ENCODE measurements at places on chromosomes 1 and 21.

GRCh38 chr1:219387211-219387610, 213.5 kb downstream of the LYPLAL1 start:
- DNase-seq = no peak

DNA sequence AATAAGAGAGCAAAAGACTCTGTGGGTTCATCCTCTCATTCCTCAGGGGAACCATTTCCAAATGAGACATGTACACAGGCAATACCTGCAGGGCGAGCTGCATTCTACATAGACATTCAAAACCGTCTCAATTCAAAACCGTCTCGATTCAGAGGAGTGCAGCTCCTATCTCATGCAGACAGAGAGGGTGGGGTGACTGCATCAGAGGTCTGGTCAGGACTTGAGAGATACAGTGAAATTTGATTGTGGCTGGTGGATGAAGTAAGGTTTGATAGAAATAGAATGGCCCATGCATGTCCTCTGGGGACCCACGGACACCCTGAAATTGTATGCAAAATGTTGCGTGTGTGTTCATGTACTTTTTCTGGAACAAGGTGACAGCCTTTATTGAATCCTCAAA, 27.3 kb downstream of the TEX35 start:
- DNase-seq = peak; percentile 88

DNA sequence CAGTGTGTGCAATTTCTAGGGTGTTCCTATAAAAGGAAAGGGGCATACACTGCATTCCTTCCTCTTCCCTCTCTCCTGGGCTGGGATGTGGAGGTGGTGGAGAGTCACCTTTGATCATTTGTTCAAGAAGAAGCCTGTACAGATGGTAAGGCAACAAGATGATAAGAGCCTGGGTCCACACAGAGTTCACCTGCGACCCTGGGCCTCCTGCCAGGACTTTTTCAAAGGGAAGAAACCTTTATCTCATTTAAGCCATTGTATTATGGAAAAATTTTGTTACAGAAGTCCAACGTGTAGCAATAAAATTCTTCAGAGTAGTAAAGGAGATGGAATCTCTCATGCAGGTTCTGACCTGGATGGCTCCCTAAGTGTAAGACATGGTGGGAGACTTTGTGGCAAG, 189.1 kb downstream of the MIS18A start:
- no peak for DNase-seq

DNA sequence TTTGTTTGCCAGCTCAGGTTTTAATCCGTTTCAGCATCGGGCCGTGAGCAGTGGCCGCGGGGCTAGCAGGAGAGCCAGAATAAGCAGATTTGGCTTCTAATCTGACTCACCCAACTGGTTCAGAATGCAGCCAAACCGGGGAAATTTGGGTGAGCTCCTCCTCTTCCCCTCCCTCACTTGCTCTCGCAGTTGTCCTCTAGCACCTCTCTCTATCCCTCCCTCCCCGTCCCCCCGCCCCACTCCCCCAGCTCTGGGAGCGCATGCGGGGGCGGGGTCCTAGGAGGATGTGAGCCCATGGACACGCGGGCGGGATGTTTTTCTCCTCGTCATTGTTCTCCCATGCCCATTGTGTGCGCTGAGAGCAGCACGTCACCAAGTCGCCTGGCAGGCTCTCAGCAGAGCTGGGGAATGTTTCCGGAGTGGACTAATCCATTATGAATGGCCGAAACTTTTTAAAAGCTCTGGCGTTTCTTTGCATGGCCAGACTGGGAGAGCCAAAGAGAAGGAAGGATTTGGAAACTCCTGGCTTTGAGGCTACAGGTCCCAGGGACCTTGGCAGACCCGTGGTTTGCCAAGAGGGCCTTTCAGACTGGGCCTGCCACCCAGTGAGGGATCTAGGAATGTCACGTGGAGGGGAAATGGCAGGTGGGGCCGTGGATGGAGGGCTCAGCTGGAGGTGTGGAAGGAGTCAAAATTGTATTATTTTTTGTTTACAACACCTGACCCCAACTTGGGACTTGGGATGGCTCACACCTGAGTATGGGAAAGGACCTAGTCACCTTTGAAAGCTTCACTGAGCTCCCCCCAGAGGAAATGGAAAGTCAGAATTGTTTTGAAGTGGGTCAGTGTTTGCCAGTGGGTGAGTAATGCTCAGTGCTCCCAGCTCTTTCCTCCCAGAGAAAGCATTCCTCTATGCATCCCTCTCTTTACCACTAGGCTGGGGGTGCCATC, 39.2 kb downstream of the CDK18 start:
- DNase-seq = no peak

- DNase-seq = no peak
These were observed 27.9 kb downstream of the PRDM15 start for GRCh38 chr21:41851090-41851790.

DNA sequence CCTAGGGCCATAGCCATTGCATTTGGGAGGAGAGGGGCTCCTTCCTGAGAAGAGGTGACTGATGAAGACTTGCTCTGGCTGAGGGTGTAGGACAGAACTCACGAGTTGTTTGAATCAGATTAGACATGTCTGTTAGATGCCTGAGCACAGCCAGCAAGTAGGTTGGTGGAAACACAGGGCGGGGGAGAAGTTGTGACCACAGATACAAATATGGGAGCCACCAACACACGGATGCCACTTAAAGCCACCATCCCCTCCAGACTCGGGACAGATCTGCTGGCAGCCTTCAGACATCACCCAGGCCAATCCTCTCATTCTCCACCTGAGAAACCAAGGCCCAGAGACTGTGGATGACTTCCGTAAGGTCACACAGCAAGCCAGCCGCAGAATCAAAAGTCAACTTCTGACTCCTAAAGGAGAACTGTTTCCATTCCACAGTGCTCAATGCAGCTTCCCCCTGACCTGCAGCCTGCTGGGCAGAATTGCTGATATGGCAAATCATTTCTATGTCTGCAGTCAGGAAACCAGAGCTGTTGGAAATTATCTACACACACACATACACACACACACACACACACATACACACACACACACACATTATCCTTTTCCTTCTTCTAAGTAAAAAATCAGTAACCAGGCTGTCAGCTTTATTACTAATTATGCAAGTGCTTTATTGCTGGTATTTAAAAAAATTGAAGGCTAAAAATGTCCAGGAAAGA, 176.4 kb upstream of the KLHDC7A start:
- no peak for DNase-seq

- DNase-seq = no peak
These were observed 167.2 kb downstream of the LMO4 start for GRCh38 chr1:87495870-87496269.

DNA sequence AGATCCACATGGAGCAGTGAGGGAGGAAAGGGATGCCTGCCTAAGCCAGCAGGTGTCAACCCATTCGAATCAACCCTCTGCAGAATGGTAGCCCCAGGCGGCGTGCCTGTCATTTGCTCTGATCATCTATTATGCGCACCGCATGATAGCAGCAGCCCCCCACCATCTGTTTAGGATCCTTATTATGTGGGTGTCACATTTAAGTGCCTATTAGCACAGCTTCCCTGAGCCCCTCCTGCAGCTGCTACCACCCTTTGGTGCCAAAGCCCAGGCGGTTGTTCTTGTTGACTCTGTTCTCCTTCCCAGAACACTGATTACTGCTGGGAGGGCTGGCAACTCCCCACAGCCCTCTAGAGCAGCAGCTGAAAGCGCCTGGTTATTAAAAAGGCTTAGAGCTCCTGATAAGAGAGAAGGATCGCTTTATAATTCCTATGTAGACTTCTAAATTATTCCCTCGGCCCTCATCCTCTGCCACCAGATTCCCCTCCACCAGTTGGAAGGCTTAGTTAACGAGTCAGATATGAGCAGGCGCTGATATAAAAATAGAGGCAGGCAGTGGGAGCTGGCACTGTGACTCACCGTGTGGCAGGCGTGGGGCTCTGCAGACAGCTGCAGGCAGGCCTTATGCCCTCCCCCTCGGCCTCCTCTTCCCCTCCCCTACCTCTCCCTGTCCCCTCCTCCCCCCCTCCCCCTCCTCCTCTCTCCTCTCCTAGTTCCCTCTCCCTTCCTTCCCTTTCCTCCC, 23.0 kb downstream of the ACTA1 start:
- DNase-seq = no peak

- DNase-seq = peak; percentile 39
These were observed 556 bp downstream of the GMEB1 start for GRCh38 chr1:28668956-28669723.

GRCh38 chr1:225290244-225290643, 137.6 kb downstream of the LBR start:
- DNase-seq = no peak

DNA sequence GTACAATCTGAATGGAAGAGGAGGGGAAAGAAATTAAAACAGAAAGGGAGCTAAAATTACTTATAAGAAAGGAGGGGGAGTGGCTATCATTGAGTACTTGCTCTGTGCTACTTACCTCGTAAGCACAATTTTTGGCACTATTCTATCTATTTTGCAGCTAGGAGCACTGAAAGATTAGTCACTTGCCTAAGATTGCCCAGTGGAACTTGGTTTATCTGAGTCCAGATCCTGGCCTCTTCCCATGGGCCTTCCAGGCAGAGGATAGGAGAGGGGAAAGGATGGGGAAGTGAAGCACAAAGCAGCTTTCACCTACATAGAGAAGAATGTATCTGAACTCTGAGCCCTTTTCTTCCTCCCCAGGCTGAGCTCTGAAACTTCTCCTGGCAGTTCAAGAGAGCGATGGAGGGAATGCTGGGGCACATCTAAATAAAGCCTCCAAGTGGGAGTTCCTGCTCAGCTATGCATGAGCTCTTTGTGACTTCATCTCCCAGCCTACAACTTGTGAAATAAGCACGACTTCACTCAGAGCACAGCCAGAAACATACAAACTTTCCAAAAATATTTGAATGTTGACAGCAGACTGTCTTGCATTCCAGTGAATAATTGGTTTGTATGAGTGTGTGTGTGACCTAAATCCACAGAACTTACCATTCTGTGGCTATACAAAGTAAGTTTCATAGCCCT, 29.4 kb downstream of the HMGB4 start:
- no peak for DNase-seq

DNA sequence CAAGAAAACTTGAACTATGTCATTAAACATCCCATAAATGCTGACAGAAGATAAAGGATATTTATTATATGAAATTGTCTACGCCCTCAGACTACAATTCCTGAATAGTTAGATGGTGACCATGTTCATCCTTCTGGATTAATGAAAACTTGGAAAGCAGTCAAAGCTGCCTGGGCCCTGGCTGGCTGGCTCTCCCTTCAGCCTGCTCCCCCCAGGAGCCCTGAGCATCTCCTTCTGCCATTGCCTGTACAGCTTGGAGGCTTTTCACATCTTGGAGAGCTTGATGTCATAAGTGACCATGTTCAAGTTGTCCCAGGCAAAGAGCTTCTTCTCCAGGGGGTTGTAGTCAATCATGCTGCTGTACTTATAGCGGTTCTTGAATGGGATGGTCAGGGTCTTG, 13.6 kb downstream of the MYOCOS start:
- no peak for DNase-seq

- no peak for DNase-seq
These were observed 65.6 kb upstream of the ACTRT2 start for GRCh38 chr1:2955652-2956051.

DNA sequence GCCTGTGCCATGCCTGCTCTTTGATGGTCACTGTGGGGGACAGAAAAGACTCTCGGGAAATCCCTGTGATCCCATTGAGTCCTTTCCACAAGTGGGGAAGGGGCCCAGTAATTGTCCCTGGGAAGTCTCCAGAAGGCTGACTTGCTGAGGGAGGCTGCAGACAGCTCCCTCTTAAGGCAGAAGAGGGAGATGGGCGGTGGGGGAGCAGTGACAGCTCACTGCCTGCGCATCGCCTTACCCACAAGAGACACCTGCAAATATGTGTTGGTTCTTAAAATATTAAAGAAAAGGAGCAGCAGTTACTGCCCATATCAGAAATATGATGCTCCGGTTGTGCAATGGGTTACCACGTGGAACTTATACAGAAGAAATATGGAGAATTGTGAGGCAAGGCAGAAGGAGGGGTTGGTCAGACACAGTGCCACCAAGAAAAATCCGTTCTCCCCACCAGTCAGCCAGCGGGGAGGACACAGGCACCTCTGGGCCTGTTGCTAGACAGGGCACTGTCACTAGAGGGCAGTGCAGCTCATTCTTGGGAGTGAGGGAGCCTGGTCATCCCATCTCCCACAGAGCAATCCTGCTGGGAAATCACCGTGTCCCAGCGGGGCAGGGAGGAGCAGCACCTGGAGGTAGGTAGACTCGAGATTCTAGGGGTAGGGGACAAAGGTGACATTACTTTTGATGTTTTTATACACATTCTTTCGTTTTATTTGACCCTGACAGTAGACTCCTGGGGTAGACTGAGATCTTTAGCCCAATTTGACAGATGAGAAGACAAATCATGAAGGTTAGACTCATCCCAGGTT, 6.9 kb upstream of the CAMK1G start:
- peak; percentile 71 for DNase-seq

- no peak for DNase-seq
These were observed 9.8 kb downstream of the UBASH3A start for GRCh38 chr21:42413500-42413899.

GRCh38 chr1:217019475-217019874, 296.2 kb upstream of the ESRRG start:
- DNase-seq = no peak

DNA sequence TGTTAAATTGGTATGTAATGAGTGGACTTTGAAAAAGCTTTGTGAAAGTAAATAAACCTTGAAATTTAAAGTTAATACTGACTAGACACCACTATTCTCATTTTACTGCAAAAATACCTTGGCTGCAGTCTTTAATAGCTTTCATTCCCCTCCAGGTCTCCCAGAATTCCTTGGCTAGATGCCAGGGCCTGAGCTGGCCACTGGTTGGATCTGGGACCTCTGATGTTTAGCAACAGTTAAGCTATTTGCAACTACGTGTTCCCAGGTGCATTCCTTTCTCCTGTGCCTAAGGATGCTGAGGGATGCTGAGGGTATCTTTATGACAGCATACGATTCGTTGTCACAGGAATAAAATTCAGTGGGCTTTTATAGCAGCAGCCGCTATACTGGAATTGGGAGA, 938.7 kb downstream of the TTLL7 start:
- DNase-seq = no peak

DNA sequence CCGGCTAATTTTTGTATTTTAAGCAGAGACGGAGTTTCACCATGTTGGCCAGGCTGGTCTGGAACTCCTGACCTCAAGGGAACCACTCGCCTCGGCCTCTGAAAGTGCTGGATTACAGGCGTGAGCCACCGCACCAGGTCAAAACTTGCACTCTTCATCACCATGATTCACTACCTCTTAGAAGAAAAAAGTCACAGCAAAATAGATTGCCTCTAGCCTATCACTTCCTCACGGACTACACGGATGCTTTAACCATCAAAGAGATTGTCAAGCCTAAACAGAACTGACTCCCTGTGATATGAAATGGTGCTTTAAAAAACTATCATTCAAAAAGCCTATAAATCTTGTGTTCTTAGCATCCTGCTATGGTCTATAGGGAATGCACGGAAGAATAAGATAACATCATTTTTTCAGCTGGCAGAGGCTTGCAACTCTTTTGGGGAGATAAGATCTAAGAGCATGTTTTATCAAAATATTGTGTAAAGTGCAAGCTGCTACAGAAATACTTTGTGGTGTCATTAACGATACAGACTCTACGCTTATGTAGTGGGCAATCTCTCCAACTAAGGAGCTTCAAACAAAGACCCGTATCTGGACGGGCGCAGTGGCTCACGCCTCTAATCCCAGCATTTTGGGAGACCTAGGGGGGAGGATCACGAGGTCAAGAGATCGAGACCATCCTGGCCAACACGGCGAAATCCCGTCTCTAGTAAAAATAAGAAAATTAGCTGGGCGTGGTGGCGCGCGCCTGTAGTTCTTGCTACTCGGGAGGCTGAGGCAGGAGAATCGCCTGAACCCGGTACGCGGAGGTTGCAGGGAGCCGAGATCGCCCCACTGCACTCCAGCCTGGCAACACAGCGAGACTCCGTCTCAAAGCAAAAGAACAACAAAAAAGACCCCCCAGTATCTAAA, 966 bp downstream of the TFB2M start:
- no peak for DNase-seq

Data from hematopoietic multipotent progenitor cell treated with erythropoietin and hydrocortisone succinate and interleukin-3 and kit ligand, for 17 days (in vitro differentiated cells).